Amniotic epithelial cell (primary cell): ENCODE measurements at places on chromosomes 1 and 21.

DNA sequence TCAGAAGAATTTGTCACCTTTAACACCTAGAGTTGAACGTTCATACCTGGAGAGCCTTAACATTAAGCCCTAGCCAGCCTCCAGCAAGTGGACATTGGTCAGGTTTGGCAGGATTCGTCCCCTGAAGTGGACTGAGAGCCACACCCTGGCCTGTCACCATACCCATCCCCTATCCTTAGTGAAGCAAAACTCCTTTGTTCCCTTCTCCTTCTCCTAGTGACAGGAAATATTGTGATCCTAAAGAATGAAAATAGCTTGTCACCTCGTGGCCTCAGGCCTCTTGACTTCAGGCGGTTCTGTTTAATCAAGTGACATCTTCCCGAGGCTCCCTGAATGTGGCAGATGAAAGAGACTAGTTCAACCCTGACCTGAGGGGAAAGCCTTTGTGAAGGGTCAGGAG lies 52.3 kb downstream of the UBE4B start:
- DNase-seq: no peak

- peak; percentile 50 for DNase-seq
These were observed 195.7 kb downstream of the ROR1 start for GRCh38 chr1:63969441-63969901.

GRCh38 chr1:24702511-24703293 lies 42.5 kb upstream of the CLIC4 start:
- peak; percentile 40 for DNase-seq

DNA sequence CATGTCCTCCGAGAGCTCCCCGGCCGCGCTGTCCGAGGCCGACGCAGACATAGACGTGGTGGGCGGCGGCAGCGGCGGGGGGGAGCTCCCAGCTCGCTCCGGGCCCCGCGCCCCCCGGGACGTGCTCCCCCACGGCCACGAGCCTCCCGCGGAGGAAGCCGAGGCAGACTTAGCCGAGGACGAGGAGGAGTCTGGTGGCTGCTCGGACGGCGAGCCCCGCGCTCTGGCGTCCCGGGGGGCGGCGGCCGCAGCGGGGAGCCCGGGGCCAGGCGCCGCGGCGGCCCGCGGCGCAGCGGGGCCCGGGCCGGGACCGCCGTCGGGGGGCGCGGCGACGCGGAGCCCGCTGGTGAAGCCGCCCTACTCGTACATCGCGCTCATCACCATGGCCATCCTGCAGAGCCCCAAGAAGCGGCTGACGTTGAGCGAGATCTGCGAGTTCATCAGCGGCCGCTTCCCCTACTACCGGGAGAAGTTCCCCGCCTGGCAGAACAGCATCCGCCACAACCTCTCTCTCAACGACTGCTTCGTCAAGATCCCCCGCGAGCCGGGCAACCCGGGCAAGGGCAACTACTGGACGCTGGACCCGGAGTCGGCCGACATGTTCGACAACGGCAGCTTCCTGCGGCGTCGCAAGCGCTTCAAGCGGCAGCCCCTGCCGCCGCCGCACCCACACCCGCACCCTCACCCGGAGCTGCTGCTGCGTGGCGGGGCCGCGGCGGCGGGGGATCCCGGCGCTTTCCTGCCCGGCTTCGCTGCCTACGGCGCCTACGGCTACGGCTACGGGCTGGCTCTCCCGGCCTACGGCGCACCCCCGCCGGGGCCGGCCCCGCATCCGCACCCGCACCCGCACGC lies 547 bp downstream of the FOXD2 start:
- no peak for DNase-seq

DNA sequence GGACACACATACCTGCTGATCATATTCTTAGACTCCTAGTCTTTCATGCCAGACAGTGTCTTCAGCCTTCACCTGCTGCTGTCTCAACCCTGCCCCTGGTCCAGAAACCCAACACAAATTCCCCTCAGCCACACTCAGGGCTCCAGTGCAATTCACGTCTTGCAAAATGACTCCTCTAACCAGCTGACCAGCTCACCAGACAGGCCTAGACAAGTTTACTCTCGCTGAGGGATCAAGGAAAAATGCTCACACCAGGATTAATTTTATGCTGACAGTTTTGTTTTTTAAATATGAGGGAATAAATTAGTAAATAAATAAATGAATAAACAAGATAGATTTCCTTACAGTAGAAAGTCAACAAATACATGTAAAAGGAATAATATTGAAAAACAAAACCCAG lies 28.5 kb downstream of the CCDC185 start:
- no peak for DNase-seq

DNA sequence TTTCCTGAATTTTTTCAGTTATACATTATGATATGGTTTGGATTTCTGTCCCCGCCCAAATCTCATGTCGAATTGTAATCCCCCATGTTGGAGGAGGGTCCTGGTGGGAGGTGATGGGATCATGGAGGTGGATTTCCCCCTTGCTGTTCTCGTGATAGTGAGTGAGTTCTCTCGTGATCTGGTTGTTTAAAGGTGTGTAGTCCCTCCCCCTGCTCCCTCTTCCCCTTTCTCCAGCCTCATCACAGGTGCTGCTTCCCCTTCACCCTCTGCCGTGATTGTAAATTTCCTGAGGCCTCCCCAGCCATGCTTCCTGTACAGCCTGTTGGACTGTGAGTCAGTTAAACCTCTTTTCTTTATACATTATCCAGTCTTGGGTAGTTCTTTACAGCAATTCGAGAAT lies 93.2 kb upstream of the HNRNPU start:
- DNase-seq: no peak

- DNase-seq: peak; percentile 44
These were observed 113.7 kb upstream of the SLC35F3 start for GRCh38 chr1:233790662-233791371.

- DNase-seq: peak; percentile 49
These were observed 103.8 kb downstream of the BRINP3 start for GRCh38 chr1:190373705-190374336.

DNA sequence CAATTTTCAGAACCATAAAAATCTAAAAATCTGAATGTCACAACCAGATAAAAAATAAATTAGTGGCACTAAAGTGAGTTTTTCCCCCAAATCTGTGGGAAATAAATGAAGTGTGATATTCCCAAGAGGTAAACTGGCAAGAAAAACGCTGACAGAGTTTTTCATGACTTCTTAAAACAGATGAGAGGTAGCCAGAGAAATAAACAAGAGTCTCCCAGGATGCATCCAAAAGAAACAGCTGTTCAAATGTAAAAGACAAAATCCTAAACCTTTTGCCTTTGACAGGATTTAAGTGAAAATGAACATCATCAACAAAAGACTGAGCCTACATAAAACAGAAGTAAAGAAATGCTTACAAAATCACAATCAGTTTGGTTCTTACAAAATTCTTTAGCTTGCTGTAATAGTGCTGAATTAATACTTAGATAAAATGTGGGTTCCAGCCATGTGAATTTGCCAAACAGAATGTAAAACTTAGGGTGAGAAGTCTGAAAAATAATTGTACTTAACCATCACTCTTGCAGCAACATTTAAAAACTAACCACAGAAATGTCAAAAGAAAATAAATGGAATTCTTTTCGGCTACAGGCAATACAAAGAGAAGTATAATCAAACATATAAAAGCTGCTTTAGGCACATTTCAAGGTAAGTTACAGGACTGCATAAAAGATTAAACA lies 133.6 kb downstream of the EIF4G3 start:
- DNase-seq: peak; percentile 95

GRCh38 chr1:47824716-47825115 lies 172.5 kb downstream of the TRABD2B start:
- no peak for DNase-seq

DNA sequence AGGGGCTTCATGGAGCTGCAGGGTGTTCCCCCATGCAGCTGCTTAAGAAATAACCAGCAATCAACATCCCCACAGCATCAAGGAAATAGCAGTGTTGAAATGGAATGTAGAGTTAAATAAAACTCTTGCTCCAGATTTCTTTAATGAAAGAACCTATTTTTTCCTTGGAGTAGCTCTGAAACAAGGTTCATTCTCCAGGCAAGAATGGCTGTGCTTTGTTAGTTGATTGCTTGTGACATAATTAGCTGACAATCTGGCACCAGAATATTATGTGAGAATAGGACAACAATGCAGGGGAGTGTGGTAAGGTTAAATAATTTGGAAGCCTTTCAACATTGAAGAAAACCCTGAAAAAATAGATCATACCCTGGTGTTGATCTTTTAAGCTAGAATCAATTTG lies 254.2 kb upstream of the RRP15 start:
- no peak for DNase-seq

DNA sequence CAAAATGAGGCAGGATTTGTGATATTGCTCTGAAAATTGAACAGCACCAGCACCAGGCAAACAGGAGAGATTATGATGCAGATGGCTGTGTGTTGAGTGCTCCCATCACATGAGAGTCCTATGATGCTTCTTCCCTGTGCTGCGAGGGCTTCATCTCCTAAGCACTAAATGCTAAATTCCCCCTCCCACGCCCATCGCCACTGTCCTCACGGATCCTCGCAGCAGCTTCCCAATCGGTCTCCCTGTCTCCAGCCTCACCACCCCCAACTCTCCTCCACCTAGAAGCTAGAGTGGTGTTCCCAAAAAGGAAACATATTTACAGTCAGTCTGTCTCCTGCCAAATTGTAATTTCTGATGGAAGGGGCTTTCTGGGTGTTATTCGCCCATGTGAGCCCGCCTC lies 4.9 kb upstream of the BACE2 start:
- DNase-seq: no peak

DNA sequence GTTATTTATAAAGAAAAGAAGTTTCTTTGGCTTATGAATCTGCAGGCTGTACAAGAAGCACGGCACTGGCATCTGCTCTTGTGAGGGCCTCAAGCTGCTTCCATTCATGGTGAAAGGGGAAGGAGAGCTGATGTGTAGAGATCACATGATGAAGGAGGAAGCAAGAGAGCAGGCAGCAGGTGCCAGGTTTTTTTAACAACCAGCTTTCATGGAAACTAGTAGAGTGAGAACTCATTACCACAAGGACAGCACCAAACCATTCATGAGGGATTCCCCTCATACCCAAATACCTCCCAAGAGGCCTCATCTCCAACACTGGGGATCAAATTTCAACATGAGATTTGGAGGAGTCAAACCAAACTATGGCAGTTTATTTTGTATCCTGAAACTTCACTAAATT lies 85.8 kb upstream of the CAMK1G start:
- no peak for DNase-seq

DNA sequence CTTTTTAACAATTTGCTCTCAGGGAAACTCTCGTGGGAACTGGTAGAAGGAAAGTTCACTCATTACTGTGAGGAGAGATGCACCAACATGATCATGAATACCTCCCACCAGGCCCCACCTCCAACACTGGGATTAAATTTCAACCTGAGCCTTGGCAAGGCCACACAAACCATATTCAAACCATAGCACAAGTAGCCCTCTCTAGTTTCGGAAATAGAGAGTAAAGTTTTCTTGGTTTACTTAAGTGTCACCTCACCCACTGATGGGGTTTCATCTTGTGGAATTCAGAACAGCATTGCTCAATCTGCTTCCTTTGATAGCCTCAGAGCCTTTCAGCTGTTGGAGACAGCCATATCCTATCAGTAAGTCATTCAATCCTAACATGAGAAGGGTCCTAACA lies 25.5 kb upstream of the CCSAP start:
- no peak for DNase-seq

- no peak for DNase-seq
These were observed 134.6 kb downstream of the HUNK start for GRCh38 chr21:32007456-32007855.

- no peak for DNase-seq
These were observed 95.5 kb downstream of the LYPLAL1 start for GRCh38 chr1:219269171-219269570.
